ENCODE measurements at places on chromosomes 2 and 18.
A peak's percentile ranks its signal among the peaks of the same experiment; 100 is the strongest.

- peak; percentile 39 for DNase-seq
Measured at GRCh38 chr2:41934329-41934958, 113.4 kb upstream of the PKDCC start.

- no peak for DNase-seq
Measured at GRCh38 chr2:203706403-203706802, at the start of gene CD28. Gene CD28, plus strand, starts transcription at chr2:203706639. Its CDS starts 58 bp downstream, at chr2:203706697.

- no peak for DNase-seq
Measured at GRCh38 chr2:24439280-24439970, 51.6 kb upstream of the NCOA1 start.

DNA sequence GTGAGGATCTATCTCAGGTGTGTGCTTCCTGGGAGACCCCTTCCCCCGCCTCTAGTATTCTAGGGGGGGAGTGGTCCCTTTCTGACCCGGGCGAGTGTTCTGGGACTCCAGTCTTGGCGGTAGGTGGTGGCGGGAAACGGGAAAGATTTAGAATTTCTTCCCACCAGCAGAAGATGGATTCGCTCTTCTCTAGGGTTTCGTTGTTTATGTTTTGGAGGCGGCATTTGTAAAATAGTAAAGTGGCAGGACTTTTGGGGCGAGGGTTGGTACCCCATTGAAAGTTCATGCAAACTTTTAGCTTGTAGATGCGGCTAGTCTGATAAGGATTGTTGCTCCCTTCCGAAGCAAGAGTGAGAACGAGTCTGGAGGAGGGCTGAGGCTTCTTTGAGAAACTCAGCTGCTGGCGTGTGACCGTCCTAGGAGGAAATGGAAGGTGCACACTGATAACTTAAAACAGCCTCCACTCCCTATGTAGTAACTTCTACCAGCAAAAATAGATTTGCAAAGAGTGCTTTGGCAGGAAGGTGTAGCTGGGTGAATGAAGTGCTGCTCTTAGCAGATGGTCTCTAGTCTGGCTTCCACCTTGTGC is 412 bp downstream of the GPD2 start:
- DNase-seq: peak; percentile 21

GRCh38 chr2:69816923-69817542 is 12.4 kb upstream of the GMCL1 start:
- DNase-seq: peak; percentile 93

GRCh38 chr2:18346874-18347273 is 213.6 kb downstream of the RDH14 start:
- no peak for DNase-seq

DNA sequence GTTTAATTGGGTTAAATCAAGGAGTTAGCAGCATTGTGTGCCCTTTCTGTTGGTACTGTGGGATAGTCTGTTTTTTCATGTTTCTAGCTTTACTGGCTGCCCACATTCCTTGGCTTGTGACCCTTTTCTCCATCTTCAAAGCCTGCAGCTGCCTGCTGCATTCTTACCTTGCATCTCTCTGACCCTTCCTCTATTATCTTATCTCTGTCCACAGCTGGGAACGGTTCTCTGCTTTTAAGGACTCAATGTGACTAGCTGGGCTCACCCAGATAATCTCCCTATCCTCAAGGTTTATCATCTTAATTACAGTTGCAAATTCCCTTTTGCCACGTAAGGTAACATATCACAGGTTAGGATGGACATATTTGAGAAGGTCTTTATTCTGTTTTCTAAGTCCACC is 199.7 kb downstream of the KCNS3 start:
- DNase-seq: no peak

- DNase-seq: no peak
Measured at GRCh38 chr18:3713166-3713565, 263.2 kb downstream of the TGIF1 start.

DNA sequence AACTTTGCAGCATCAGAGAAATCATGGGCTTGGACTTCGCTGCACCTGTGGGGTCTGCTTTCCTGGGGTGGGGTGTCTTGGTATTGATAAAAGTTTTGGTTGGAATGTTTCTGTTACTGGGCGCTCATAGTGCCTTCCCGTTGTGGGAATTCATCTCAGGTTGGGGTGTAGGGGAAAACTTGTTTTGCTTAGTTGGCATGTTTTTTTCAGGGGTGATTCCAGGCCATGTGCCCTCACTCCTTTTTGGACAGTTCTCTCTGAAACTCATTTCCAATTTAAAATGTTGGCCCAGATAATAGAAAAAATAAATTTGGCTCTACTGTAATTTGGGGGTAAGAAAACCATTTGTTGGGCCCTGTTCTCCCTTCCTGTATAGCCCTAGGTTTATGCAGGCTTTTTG is 1.5 kb downstream of the LTBP1 start:
- DNase-seq: no peak

DNA sequence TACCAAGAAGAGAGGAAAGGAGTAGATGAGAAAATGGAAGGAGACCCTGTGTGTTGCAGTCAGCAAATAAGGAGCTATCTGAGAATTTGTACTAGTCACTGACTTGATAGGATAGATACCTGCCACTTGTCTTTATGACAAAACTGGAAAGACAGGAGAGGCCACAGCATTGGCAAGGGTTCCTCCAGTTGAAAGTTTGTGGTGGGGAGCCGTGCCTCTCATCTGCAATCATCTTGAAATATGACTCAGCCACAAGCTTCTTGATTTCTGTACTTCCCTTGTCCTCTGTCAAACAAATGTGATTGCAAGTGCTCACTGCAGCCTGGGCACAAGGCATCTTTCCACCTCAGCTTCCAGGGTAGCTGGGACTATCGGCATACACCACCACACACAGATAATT is 99.1 kb downstream of the GREB1L start:
- DNase-seq: no peak

- DNase-seq: no peak
Measured at GRCh38 chr2:179348906-179349305, 84.3 kb upstream of the SESTD1 start.

GRCh38 chr2:6972067-6972710 is 55.0 kb downstream of the RNF144A start:
- no peak for DNase-seq

- DNase-seq: no peak
Measured at GRCh38 chr2:86035376-86035882, 70.3 kb downstream of the POLR1A start.

DNA sequence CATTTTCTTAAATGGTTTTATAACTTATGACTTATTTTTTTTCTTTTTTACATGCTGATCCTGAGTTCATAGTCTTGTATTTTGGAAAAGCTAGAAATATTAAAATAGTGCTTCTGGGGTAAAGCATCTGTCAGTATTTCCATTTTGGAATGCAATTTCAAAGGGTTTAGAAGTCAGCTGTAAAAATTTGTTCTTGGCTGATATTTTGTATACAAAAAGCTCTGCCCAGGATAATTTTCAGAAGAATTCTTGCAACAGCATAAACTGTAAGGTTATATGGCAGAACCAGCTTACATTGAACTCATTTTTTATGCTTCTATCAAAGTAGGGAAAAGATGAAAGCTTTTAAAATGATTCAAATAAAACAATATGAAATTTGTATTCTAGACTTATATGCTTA is 97.4 kb downstream of the DIS3L2 start:
- DNase-seq: no peak

- no peak for DNase-seq
Measured at GRCh38 chr18:49472459-49472858, 12.0 kb upstream of the DYM start.

- DNase-seq: no peak
Measured at GRCh38 chr2:206456078-206456754, 12.9 kb downstream of the ADAM23 start.

GRCh38 chr2:136410673-136411072 is 292.7 kb upstream of the CXCR4 start:
- DNase-seq: no peak

GRCh38 chr2:71851094-71851750 is 296.4 kb downstream of the CYP26B1 start:
- DNase-seq: no peak

- no peak for DNase-seq
Measured at GRCh38 chr18:38427736-38428135, 862.1 kb upstream of the CELF4 start.

DNA sequence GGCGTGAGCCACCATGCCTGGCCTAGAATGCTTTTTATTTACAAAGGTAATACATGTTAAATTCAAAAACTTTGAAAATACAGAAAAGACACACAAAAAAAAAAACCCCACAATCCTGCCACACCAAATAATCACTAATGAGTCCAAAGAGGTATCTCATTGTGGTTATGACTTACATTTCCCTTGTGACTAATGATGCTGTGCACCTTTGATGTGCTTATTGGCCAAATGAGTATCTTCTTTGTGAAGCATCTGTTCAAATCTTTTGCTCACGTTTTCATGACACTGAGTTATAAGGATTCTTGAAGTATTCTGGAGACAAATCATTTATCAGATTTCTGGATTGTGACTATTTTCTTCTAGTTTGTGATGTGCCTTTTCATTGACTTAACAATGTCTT is 6.4 kb upstream of the NLRC4 start:
- DNase-seq: no peak

- no peak for DNase-seq
Measured at GRCh38 chr2:207239754-207240494, 74.2 kb upstream of the KLF7 start.

DNA sequence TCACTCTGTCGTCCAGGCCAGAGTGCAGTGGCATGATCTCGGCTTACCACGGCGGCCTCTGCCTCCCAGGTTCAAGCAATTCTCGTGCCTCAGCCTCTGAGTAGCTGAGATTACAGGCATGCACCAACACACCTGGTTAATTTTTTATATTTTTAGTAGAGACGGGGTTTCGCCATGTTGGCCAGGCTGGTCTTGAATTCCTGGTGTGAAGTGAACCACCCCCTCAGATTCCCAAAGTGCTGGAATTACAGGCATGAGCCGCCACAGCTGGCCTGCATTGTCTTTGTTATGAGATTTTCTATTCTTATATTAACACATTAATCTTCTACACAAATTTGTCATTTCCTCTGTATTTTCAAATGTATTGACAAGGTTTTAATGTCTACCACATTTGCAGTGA is 75.2 kb downstream of the SEPTIN10 start:
- no peak for DNase-seq

- DNase-seq: peak; percentile 55
Measured at GRCh38 chr2:55231546-55232083, 478 bp downstream of the CLHC1 start.

DNA sequence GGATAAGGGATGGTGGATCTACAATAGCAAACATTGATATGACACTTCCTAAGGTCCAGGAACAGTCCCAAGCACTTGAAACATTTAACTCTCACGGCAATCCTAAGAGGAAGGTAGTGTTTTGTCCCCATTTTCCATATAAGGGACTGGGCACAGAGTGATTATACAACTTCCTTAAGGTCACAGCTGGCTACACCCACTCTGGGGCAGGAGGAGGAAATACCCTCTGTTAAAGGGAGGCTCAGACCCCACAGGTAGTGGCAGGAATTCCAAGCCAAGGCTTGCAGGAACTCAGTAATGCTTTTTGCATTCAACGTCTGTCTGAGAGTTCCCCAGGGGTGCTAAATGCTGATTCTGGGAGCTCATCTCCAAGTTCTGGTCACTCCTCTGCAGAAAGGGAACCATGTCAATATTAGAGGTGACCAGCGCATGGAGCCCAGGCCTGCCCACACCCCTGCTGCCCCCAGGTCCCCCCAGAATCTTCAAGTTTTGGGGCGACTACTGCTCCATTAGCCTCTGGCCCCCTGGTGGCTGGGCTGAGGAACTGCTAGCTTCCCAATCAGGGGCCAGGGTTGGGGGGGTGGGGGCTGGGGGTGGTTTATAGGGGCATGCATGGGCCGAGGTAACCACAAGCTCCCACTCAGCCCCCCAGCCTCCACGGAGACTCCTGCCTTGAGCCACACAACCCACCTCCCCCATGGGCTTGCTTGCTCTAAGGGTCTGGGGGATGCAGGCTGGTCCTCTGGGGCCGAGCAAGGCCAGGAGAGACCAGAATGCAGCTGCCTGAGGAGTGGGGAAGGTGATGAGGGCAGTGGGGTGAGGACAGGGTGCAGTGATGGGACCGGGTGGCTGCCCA is 11.1 kb downstream of the OBSL1 start:
- DNase-seq: no peak

- DNase-seq: peak; percentile 77
Measured at GRCh38 chr18:12934454-12935071, 13.2 kb upstream of the SEH1L start.

DNA sequence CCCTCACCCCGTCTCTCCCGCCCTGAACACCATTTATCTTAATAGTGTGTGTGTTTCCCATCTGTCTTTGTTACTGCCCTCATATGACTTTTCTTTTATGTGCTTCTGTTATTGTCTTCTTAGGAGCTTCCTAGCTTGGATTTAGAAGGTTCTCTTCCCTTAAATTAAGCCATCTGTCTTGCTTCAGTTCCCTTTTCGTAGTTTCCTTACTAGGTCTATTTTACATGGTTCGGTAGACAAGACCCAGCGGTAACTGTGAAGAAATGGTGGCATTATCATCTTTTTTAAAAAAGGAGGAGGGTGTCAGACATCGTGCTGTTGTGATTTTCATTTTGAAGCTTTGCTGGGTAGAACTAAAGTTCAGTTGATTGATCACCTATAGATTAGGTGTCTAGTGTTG is 10.3 kb downstream of the NCK2 start:
- DNase-seq: no peak

DNA sequence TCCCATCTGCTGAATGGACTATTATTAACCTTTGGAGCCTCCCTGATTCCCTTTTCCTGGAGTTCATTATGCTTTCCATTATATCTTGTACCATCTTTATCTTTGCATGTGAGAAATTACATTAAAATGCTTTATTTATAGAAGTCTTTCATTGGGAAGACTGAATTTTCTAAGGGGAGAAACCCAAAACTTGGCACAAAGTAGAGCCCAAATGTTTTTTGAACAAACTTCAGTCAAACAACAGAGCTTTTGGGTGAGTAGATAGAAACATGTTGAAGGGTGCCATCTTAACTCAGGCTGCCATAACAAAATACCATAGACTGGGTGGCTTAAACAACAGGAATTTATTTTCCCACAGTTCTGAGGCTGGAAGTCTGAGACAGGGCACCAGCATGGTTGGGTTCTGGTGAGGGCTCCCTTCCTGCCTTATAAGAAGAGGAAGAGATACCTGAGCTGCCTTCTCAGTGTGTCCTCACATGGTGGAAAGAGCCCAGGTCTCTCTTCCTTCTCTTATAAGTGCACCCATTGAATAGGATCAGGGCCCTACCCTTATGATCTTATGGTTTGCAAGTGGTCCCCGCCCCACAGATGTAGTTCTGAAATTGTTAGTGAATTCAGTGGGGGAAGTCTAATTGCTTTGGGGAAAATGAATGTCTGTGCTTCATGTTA is 19.2 kb downstream of the RALB start:
- no peak for DNase-seq

DNA sequence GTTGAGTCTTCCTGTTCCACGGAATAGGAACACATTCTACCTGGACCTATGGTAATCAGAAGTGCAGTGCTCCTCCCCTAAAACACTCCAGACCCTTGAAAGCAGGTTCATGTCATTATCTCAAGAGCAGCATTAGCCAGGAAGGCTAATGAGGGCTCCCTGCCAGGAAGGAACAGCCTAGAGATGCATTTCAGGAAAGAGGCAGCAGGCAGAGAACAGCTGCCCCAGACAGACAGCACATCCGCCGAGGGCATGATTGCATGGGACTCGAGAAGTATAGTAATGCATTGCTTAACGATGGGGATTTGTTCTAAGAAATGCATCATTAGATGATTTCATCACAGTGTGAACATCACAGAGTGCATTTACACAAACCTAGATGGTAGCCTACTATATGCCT is 171.5 kb downstream of the ALK start:
- no peak for DNase-seq
